HAP-1 (cell line): ENCODE measurements at places on chromosomes 4 and X.
A peak's percentile ranks its signal among the peaks of the same experiment; 100 is the strongest.

DNA sequence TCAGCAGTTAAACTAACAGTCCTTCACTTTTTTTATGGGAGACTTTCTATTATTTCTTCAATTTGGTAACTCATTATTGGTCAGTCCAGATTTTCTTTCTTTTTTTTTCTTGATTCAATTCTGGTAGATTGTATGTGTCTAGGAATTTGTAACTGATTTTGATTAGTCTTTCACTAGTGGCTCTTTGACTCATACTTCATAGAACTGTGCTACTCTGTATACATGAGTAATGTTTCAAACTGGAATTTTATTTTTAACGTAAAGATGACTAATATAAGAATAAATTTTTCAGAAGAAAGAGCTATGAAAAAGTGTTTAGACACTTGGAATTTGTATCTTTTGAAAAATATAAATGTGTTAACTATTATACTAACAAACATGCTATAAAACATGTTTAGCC lies 813.0 kb downstream of the TRAM1L1 start:
- DNase-seq: no peak

DNA sequence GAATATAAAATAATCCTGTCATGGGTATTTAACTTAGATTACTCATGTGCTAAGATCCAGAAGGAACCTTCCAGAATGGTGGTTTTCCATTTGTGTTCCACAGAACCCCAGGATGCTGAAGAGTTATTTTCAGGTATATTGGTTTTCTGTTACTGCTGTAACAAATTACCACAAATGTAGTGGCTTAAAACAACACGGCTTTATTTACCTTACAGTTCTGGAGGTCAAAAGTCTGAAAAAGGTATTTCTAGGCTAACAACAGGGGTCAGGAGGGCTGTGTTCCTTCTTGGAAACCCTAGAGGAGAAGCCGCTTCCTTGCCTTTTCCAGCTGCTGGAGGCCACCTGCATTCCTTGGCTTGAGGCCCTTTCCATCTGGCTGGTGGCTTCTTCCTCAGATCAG lies 57.9 kb upstream of the HPSE start:
- DNase-seq: no peak

DNA sequence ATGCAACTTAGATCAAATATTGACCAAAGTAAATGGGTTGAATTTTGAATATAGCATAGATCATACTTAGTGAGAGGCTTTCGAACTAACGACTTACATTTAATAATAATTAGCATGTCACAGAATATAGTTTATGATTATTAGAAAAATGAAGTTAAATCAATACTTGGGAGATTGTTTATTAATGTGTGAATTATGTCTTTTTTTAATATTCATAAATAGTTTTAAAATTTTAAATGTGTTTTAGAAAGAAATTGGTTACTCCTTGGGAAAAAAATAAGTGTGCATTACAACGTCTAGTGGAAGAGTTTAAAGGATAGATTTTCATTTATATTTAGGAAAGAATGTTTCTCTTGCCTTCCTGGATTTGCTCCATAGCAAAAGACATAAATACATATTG lies 7.3 kb downstream of the FGA start:
- no peak for DNase-seq

- DNase-seq: peak; percentile 31
Measured at GRCh38 chrX:108304210-108304609, 134.0 kb downstream of the COL4A6 start.

- no peak for DNase-seq
Measured at GRCh38 chr4:185719500-185719858, 92.5 kb downstream of the SORBS2 start.

DNA sequence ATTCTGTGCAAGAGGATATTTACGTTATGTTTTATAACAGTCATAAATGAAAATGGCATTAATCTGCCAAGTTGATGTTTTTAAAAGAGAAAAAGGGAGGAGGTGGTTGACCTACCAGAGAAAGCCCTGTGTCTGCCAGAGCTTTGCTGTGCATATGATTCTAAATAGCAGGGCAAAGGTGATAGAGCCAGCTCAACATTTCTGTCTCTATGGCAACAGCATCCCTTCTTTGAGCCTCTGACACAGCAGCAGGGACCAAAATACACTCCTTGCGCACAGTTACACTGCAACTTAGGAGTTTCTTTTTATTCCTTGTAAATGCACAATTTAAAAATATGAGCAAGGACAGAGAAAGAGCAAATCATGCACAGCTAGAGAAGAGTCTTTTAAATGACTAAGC lies 133.3 kb upstream of the RAI2 start:
- no peak for DNase-seq

- DNase-seq: no peak
Measured at GRCh38 chr4:4455210-4455865, 68.4 kb downstream of the NSG1 start.

DNA sequence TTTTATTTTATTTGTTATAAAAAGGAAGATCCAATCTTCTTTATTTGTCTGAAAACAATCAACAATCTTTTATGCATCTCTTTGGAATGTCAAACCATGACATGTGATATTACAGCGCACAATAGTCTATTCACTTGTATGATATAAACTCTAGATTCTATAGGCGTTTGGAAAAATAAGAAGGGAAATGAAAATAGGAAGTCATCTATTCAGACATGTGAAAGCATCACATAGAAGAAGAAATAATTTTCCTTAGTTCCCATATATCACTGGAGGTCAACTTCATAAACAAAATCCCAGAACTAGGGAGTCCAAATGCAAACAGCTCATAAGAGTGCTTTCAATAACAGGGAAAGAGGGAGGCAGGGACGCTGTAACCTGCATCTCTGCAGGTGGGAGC lies 139.5 kb upstream of the RASGEF1B start:
- no peak for DNase-seq
